ENCODE measurements at places on chromosomes 2 and 18. TPM values are rescaled to one million over a fixed set of nuclear protein-coding genes. Genes with fewer than 3 reads are reported as not detected.

Gene ST8SIA5
- polyA plus RNA-seq: 0.10 TPM

Gene CLIP4
- polyA plus RNA-seq: 51.3 TPM

Gene POTEC
- not detected for polyA plus RNA-seq

Gene FOXD4L1
- polyA plus RNA-seq: 0.08 TPM

Gene CPLX4
- polyA plus RNA-seq: not detected

Gene QPCT
- polyA plus RNA-seq: 26.2 TPM
